ENCODE measurements at places on chromosomes 6 and 20.

DNA sequence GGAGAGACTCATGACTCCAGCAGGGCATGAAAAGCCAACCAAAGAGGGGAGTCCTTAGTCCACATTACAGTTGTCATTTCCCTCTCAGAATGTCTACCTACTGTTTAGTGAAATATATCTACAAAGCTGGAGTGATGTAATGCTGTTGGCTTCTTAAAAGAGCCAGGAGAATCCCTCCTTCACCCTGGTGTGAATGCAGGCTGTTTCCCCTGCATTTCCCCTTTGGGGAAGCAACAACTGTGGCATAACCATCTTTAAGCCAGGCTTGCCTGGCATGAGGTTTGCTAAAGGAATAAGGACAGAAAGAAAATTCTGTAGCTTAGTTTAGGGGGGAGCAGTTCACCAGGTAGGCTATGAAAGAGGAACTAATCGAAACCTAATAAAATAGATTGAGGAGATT, 129.5 kb downstream of the CRYBG1 start:
- no peak for DNase-seq

- DNase-seq = no peak
Observed at GRCh38 chr20:47027042-47027441, 132.4 kb downstream of the EYA2 start.

DNA sequence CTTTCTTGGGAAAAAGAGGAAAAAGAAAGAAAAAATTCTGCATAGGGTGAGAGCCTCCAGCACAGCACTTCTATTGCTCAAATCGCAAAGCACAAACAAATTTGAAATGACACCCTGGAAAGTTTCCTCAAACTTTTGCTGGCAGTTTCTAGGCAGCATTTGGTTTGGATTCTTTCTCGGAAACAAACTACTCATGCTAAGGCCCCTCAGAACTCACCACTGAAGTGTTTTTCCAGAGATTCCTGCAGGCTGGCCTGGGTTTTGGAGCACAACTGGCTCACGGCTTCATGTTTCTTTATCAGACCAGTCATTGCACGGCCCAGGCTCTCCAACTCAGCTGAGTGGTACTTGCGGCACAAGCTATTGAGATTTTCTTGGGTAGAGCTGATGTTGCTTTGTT, 237.8 kb downstream of the SYNE1 start:
- no peak for DNase-seq

DNA sequence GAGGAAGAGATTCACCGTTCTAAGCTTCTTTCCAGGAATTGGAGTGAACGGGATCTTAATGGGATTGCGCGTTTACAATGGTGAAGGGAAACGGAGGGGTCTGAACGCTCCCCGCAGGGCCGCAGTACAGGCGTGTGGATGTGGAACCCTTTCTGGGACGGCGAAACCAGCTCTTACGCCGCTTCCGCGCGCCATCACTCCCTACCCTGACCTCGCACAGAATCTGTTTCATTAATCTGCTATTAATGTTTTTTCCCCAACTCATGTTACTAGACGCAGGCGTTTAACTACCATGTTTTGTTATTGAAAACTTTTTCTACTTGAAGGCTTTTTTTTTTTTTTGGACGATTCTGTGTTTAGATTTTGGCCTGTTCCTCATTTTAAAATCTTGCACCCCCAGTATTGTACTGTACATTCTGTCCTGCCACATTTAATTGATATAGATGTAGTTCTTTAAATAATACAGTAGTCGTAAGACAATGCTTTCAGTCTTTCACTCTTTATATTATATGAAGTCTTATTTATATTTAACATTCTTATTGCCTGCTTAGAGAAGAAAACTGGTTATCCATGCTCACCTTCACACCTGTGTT, 696 bp upstream of the SUPT3H start:
- DNase-seq = no peak

- DNase-seq = peak; percentile 71
Observed at GRCh38 chr6:166556863-166557322, 29.6 kb downstream of the RAMACL start.

DNA sequence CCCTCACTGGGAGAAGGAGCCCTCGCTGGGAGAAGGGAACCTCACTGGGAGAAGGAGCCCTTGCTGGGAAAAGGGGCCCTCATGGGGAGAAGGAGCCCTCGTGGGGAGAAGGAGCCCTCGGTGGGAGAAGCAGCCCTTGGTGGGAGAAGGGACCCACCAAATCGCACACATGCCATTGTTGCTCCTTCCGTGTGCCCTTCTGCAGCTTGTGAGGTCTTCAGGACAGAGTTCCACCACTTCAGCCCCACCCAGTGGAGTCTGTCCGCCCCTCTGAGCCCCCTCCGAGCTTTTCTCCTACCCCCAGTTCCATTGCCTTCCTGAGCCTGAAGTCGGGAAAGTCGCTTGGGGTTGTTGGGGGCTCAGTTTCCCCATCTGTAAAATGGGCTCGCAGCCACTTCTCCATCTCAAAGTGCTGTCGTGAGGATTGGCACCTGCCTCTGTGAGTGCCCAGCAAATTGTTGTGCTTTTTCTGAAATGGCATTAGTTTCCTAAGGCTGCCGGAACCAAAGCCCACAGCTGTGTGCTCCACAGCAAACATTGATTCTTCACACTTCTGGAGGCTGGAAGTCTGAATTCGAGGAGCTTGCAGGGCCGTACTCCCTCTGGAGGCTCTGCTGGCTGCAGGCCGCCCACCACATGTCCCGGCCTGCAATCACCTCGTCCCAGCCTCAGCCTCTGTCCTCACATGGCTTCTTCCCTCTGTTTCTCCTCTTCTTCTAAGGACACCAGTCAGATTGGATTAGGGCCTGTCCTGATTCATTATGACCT, 124.7 kb upstream of the PMEPA1 start:
- DNase-seq = no peak
